Thoracic aorta (tissue), 2 donors: ENCODE measurements at places on chromosomes 11 and 22.

GRCh38 chr11:93389737-93390136 lies 59.2 kb downstream of the DEUP1 start:
- no peak for DNase-seq

GRCh38 chr11:86514453-86514852 lies 139.8 kb downstream of the CCDC81 start:
- DNase-seq = no peak

- DNase-seq = no peak
Measured at GRCh38 chr11:19677381-19678080, 35.1 kb upstream of the NAV2 start.

- no peak for DNase-seq
Measured at GRCh38 chr22:43924877-43925276, 1.3 kb downstream of the PNPLA3 start.

- DNase-seq = no peak
Measured at GRCh38 chr22:17929909-17930308, 94.5 kb downstream of the MICAL3 start.

DNA sequence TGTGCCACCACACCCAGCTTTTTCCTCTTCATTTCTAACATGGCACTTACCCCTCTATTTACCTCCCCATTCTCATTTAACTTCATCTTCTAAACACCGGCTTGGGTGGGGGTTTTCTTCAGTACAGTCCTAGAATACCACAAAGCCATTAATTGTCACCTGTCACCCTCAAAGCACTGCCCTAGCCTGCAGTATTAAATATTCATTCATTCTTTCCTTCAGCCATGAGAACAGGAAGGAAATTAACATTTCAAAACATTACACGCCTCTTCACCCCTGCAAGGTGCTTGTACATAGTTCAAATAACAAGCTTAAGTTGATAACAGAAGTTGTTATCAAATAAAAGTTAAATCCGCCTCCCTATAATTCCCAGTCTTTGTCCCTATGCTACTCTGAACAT lies 10.7 kb upstream of the VPS37C start:
- no peak for DNase-seq

DNA sequence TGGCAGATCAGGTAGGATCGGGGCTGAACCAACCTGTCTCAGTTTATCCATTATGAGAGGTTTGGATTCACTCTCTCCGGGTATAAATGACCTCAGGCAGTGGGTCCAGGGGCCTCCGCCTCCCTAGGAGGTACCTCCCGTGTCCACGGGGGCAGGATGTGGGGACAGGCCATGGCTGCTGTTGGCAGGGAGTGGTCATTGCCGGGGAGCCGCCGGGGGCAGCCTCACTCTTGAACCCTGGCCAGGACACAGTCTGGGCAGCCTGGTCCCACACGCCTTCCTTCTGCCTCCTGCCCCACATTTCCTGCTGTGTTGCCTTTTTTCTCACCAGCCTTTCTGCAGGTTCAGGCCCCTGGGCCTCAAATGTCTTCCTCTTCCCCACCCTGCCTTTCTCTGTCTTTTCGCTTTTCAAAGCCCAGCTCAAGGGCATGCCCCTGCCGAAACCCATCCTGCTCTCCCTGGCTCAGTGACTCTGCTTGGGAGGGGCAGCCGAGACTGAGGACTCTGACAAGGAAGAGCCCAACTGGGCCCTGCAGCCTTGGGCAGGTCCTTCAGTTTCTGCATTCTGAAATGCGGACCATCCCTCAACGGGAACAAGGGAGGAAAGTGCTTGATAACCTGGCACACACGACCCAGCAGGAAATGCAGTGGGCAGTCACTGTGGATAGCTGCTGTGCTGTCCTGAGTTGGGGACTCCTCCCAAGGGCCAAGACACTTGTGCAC lies 31.1 kb downstream of the ZC3H7B start:
- no peak for DNase-seq

DNA sequence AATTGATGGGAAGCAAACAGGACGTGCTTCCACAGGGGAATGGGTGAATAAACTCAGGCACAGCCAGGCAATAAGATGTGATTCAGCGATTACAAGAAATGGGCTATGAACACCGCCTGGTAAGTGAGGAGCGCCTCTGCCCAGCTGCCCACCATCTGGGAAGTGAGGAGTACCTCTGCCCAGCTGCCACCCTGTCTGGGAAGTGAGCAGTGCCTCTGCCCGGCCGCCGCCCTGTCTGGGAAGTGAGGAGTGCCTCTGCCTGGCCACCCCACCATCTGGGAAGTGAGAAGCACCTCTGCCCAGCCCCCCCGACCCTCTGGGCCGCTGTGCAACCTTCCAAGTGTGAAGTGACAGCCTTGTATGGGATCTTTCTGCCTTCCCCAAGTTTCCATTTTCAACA lies 73.2 kb upstream of the PRR5 start:
- DNase-seq = no peak

DNA sequence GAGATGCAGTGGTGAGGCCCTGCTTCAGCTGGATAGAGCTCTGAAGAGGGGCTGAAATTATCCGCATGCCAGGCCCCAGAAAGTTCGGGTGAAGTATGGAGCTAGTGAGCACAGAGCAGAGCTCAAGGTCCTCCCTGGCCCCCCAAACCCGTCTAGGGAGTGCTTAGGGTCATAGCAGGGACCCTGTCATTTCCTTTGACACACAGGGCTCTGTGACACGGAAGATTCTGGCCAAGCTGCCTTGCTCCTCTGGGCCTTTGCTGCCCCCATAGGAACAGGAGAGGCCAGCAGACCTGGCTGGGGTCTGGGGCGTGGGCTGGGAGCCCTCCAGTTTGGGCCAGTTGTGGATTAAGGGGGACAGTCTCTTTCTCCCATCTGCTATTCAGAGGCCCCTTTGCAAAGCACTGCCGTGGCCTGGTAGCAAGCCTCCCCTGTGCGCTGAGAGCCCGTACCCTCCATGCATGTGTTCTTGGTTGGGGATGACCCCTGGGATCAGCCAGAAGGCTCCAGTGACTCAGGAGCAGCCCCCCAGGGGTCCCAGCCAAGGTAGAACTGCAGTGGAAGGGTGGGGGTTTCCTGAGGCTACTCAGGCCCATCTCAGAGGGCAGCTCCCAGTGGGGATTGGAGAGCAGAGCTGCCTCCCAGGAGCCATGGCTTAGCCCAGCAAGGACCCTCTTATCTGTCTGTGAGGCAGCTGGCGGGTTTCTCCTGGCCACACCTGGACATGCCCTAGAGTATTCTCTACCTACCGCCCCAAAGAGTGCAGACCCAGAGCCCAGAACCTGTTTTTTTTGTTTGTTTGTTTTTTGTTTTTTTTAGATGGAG lies 42.3 kb downstream of the RNF141 start:
- no peak for DNase-seq

DNA sequence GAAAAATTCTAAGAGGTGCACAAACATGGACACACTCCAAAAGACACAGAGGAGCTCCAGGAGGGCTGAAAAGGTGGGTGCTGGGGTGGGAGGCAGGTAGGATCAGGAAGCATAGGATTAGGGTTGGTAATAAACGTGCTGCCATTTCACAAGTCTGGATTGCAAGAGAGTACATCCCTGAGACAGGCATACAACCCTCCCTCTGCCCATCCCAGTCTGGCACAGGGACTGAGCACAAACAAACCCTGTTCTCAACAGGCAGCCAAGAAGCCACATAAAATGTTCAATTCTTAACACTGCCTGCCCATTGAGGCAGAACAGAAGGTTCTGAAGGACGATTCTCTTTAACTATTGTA lies 18.5 kb downstream of the SLC35F2 start:
- no peak for DNase-seq

- DNase-seq = no peak
Measured at GRCh38 chr11:90908074-90908473, 685.2 kb upstream of the CHORDC1 start.

- no peak for DNase-seq
Measured at GRCh38 chr11:118838905-118839553, 44.7 kb upstream of the CXCR5 start.

GRCh38 chr22:39490135-39490798 lies 11.8 kb upstream of the MIEF1 start:
- no peak for DNase-seq

- DNase-seq = no peak
Measured at GRCh38 chr11:85088286-85088685, 538.9 kb downstream of the DLG2 start.

- no peak for DNase-seq
Measured at GRCh38 chr22:46290121-46290842, 6.4 kb upstream of the GTSE1 start.

GRCh38 chr11:61071208-61071681 lies 31.0 kb upstream of the CD5 start:
- DNase-seq = no peak

- DNase-seq = no peak
Measured at GRCh38 chr11:19832901-19833300, 120.3 kb downstream of the NAV2 start.

GRCh38 chr11:63490551-63491239 lies at the start of gene PLAAT5:
TSS of gene PLAAT5 (minus strand) at chr11:63491167. CDS start at chr11:63491034, 133 bp downstream.
- no peak for DNase-seq

- DNase-seq = no peak
Measured at GRCh38 chr11:15649371-15650104, 534.8 kb downstream of the INSC start.

DNA sequence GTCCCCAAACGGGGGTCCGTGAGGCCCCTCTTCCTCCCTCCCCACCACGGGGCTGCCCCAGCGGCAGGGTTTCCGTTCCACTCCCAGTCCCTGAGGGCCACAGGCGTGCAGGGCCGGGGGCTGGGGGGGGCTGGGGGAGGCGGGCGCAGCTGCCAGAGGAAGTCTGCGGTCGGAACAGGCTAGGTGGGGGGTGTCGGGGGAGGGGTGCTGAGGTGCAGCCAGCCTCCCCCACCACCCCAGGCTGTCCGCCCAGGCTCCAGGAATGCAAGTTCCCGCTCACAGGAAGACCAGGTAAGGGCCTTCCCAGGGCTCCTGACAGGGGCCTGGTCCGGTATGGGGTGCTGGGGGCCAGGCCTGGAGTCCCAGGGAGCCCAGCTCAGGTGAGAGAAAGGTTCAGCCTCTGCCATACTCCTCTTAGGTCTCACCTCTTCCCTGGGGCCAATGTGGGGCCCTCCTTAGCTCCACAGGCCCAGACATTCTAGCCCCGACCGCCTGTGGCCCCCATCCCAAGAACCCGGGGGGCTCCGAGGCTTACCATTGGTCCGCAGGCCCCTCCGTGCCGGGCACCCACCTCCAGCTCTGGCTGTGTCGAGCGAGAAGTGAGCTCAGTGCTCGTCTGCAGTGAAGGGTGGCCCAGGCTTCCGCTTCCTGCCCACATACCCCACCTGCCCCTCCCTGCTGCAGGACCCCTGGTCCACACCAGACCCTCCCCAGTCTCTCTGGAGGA lies at the start of gene PTPRCAP:
TSS of gene PTPRCAP (minus strand) at position 601 of the 727 bp plus-strand sequence. CDS start at position 538, 63 bp downstream.
- no peak for DNase-seq

GRCh38 chr11:80816454-80816847 lies 1375.6 kb upstream of the TENM4 start:
- no peak for DNase-seq

GRCh38 chr11:3950996-3951660 lies 95.7 kb downstream of the STIM1 start:
- no peak for DNase-seq

DNA sequence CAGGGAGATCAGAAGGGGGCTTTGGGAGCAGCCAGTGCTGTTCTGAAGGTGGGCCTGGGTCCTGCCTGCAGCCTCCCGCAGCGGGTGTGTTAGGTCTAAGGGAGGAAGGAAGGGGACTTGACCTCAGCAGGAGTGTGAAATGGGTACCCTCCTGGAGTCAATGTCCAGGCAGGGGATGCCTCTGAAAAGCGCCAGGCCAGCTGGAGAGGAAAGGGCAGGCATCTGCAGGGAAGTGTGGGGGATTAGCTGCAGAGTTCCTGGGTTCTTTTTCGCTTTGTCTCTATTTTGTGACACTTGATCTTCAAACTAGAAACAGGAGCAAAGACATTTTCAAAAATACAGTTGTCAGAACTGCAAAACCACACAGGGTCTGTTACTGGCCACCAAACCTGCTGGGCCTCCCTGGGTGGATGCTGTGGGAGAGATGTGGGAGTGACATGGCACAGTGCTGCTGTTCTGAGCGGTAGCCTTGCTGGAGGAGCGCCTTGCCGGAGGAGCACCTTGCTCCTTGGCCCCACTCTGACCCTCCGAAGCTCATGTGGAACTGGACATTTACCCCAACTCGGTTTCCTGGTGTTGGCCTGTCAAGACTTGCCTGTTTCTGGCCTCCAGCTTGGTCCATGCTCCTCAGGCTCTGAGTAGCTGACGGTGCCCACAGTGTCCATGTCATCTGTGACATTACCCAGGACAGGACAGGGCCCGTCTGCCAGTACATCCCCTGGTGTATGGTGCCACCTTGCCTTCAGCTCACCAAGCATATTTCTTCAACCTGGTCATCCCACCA lies 25.9 kb downstream of the MED15 start:
- DNase-seq = no peak
